Stimulated activated memory B cell treated with anti-CD40 and anti-IgM and Interleukin-4, amounts not matched to agents 10 μg/mL and 1 μg/mL and 100 μg/mL, for 72 hours (primary cell): ENCODE measurements at places on chromosomes 2 and 18.

- no peak for ATAC-seq
Observed at GRCh38 chr2:128500138-128500800, 181.6 kb upstream of the HS6ST1 start.

DNA sequence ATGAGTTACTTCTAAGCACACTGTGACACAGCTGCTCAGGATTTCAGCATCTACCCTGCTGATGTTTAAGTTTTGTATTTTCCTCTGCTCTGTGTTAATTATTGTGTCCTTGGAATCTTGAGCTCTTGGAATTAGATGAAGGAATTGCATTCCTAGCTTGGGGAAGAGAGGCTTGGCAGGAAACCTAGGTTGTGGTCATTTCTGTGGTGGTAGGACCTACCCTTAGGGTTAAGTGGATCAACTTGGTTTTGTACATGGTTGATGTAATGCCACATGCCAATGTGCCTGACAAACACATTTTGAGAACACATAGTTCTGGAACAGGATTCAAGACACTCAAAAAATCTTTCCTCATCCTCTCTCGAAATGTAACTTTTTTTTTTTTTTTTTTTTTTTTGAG lies 264.5 kb upstream of the MEX3C start:
- no peak for ATAC-seq

DNA sequence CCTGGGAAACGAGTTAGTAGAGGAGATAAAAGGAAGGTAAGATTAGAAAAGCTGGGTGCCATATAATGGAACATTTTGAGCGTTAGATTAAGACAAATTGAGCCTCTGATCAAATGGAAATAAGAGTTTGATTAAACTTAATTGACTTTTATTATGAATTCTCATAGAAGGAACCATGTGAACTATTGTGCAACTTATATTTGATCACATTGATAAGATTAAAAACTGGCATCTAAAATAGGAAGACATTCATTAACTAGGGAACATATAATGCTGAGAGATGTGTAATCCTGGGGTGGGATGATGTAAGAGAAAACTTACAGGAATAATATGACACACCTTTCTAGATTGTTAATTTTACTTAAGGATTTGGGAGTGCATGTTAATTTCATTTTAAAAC lies 22.5 kb downstream of the TBR1 start:
- no peak for ATAC-seq

- ATAC-seq: no peak
Observed at GRCh38 chr2:69993048-69993565, 31.7 kb upstream of the ASPRV1 start.

DNA sequence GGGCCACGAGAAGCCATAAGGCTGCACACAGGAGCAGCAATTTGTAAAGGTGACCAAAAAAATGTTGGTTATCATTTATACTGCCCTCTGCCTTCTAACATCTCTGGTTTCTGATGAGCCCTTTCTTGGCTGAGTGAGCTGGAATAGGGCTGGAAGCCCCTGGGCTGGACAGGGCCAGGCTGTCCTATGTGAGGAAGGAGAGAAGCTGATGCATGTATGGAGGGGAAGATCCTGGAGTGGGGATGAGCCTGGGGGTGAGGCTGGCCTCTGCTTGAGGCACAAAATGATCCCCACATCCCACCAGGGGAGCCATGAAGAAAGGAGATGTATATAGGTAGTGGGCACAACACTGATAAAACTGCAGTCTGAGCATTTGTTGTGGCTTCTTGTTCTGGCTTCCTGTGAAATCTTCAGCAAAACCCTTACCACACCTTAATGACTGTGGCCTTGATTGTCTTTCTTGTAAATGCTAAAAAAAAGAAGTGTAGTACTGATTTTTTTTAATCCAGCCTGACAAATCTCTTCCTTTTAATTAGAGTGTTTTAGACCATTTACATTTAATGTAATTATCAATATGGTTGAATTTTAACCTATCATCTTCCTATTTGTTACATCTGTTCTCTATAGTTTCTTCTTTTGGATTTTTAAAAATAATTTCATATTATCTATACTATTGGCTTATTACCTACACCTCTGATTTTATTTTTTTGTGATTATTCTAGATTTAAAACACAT lies 5.6 kb downstream of the SNED1 start:
- no peak for ATAC-seq

GRCh38 chr2:43387092-43388062 lies 161.0 kb upstream of the ZFP36L2 start:
- ATAC-seq: peak; percentile 81

DNA sequence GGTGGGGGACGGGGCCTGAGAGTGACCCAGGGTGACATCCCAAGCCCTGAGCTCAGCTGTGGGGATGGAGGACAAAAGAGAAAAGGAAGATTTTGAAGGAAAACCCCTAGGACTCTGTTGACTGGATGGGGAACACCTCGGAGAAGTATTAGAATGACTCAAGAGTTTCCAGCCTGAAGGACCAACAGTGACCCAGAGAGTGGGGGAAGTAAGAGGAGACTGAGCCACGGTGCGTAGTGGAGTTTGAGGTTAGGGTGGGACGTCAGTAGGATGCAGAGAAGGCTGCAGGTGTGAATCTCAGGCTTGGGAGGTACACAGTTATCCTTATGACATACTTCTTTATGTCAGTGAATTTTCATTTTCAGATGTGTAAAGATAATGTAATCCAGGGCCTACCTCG lies 119.5 kb downstream of the NCK2 start:
- peak; percentile 83 for ATAC-seq

DNA sequence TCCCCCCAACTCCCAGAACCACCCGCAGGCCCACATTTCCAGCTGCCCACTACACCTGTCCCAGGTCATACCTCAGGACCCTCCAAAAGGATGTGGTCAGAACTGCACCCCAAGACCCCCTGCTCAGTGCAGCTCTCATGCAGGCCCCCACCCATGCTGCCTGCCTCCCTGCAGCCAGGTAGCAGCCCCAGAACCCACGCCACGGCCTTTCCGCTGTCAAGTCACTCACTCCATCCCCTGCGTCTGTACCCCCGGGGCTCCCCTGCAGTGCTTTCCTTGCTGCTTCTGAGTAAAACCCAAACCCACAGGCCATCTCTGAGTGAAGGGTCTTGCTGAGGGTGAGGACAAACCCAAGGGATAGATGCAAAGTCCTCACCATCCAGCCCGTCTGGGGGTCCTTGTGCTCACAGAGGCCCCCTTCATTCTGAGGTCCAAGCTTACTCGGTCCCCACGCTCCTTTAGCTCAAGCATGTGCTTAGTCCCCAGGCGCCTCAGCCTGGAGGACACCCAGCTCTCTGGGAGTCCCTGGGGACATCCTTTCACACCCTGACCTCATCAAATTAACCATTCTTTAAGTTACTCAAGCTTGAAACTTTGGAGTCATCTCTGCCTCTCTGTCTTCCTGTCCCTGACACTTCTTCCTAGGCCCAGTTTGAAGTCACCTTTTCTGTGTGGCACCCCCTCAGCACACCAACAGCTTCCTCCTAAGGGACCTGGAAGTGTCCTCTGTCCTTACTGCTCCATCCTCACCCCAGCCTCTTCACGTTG lies 130.1 kb downstream of the SMAD7 start:
- ATAC-seq: peak; percentile 96
